ENCODE measurements at places on chromosomes 11 and 22.

- DNase-seq = no peak
Observed at GRCh38 chr11:132240374-132240773, 870.0 kb downstream of the NTM start.

DNA sequence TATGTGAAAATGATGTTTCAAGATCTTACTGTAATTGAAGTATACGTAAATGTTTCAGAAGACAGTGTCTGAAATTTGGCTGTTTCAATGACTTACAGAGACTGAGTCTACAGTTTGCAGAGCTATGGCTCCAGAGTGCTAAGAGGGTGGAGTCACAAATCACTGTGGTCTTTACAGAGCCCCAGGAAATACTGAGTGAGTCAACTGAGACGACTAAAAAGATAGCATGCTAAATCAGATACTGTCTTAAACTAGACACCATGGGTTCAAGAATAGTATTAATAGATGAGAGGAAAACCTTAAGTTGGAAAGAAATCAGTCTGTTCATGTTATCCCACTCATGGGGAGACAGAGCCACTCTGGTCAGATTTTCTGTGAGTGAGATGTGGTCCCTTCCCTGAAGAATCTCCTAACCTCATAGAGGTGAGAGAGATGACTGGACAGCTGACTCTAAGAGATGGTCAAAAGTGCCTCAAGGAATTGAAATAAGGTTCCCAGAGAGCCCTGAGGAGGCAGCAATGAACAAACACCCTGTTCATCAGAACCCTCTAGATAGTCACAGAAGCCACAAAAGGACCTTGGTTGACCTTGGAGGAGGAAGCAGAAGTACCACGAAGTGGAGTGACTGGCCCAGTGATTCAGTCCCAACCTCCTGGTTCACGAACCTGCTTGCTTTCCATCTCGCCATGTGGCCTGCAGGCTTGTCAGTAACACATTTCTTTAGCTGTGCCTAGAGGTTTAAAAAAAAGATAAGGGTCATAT is 30.2 kb downstream of the C11orf91 start:
- DNase-seq = no peak

DNA sequence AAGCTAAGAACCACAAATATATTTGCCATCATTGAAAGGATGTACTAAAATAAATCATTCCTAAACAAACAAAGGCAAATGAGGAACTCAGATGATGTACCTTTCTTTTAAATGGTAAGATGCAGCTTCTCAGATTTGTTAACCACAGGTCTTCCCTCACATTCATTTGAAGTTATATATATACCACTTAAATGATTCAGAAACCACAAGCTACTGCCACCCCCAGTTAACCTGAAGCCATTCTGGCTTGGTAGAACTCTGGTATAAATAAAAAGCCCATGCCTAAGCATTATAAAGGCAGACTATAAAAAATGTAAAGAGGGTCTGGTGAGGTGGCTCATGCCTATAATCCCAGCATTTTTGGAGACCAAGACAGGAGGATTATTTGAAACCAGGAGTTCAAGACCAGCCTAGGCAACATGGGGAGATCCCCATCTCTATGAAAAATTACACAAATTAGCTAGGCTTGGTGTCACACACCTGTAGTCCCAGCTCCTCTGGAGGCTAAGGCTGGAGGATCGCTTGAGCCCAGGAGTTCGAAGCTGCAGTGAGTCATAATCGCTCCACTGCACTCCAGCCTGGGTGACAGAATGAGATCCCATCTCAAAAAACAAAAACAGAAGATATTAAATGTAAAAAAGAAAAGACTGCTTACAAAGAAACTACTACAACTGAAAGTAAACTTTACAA is 1185.3 kb downstream of the JRKL start:
- DNase-seq = no peak

DNA sequence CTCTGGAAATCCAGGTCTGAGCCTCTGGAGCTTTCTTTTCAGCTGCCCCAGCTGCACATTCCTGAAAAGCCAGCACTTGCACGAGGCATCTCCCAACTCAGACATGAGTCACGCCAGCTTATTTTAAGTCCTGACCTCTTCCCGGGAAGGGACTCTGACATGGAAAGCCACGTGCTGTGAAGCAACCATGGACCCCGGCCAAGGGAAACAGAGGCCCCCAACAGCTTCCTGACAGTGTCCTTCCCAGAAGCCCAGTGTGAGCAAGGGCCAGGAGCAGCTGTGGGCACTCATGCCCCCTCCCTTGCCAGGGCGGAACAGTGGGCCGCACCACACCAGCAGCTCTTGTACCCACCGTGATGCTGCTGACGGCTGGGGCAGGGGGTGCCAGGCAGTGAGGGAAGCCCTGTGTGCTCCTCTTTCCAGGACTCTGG is 118.8 kb upstream of the CADM1 start:
- DNase-seq = no peak

DNA sequence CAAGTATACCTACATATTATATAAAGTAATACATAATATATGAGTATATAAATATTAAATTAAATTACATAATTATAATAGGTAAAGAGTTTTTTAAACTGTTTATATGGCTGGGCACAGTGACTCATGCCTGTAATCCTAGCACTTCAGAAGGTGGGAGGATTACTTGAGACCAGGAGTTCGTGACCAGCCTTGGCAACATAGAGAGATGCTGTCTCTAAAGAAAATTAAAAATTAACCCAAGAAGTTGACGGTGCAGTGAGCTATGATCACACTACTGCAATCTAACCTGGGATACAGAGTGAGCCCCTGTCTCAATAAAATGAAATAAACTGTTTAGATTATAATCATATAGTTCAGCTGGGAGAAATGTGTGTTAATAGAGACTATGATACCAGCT is 363.0 kb downstream of the DDX10 start:
- no peak for DNase-seq

Data from GM12864 (cell line).